ENCODE measurements at places on chromosomes 6 and 20.

GRCh38 chr6:129096651-129097290, 213.8 kb downstream of the LAMA2 start:
- DNase-seq = no peak

DNA sequence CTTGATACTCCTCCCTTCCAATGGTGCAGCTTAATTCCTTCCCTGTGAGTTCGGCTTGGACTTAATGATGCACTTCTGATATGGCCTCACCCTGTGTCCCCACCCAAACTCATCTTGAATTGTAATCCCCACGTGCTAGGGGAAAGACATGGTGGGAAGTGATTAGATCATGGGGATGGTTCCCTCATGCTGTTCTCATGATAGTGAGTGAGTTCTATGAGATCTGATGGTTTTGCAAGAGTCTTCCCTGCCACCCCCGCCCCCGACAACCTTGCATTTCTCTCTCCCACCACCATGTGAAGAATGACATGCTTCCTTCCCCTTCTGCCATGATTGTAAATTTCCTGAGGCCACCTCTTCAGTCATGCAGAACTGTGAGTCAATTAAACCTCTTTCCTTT, 50.3 kb upstream of the HLA-G start:
- DNase-seq = no peak

- no peak for DNase-seq
Observed at GRCh38 chr20:63452821-63453523, 19.5 kb downstream of the KCNQ2 start.

GRCh38 chr20:59824711-59825562, 108.5 kb downstream of the SYCP2 start:
- DNase-seq = no peak

DNA sequence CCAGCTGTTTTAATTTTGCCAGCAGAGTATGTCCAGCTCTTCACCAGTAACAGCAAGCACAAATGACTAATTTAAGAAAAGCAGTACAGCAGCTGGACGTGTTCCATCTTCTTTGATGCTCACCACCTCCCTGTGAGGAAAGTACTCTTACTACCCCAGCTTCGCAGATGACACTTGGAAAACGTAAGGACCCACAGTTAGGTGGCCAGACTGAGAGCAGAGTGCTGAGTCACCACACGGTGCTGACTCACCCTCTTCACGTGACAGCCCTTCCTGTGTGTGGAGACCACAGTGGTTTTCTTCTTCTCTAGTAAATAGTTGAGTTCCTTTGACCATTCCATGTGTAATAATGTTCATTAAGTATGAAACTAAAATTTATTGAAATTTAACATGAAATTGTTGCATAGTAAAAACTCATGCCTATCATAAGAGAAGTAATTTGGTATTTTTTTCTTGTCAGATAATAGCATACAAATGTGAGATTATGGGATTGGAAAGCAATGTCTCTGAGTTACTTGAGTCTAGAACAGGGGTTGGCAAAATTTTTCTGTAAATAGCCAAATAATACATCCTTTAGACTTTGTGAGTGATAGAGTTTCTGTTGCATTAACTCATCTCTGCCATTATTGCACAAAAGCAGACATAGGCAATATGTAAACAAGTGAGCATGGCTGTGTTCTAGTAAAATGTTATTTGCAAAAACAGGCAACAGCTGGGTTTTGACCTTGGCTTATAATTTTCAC, 76.6 kb downstream of the SLX4IP start:
- peak; percentile 45 for DNase-seq

DNA sequence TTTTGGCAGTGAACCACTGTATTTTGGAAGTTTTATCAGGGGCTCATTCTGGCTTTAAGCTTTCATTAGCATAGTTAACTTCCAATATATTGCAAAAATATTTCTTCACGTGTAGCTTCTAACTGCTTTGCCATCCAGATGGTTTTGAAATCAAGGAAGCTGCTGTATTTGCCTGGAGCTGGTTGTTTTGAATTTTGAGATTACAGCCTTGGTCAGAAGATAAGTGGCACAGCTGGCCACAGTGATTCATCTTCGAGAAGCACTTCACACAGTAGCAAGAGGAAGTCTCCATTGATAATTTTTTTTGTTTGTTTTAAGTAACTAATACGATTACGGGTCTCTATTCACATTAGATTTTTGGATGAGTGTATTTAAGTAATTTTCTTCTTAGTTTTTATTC, 3.8 kb downstream of the APCDD1L start:
- no peak for DNase-seq

DNA sequence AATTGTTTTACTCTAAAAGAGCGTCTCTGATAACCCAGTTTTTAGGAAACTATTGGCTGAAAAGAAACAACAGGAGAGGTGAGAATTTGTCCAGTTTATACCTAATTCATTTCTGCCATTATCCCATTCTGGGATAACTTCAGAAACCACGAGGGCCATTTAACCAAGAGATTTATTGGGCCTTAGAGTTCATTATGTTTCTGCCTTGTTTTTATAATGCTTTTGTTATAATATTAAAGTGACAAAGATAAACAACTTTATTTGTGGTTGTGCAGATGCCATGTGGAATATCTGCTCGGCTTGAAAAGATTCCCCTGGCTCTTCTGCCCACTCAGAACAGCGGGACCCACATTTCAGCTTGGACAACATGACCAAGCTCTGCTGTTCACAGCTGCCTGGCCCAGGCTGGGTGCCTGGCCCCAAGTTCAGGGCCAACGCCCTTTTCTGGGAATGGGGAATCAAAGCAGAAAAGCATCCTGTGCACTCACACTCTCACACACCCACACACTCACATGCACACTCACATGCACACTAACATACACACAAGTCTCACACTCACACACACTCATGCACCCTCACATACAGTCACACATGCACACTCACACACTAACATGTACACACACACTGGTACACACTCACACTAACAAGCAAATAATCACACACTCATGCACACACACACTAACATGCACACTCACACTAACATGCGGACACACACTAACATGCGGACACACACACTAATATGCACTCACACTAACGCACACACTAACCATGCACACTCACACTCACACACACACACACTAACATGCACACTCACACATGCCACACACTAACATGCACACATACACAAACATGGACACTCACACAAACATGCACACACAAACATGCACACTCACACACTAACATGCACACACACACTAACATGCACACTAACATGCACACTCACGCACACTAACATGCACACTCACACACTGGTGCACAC, 86.7 kb upstream of the NEDD9 start:
- DNase-seq = no peak

DNA sequence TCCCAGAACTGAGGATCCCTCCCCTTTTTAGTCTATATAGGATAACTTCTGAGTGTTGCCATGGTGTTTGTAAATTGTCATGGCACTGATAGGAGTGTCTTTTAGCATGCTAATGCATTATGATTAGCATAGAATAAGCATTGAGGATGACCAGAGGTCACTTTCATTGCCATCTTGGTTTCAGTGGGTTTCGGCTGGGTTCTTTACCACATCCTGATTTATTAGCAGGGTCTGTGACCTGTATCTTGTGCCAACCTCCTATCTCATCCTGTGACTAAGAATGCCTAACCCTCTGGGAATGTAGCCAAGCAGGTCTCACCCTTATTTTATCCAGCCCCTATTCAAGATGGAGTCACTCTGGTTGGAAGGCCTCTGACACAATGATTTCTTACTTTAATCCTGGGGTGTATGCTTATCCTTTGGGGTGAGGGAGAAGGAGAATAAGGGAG, 19.6 kb downstream of the WFDC2 start:
- DNase-seq = no peak

DNA sequence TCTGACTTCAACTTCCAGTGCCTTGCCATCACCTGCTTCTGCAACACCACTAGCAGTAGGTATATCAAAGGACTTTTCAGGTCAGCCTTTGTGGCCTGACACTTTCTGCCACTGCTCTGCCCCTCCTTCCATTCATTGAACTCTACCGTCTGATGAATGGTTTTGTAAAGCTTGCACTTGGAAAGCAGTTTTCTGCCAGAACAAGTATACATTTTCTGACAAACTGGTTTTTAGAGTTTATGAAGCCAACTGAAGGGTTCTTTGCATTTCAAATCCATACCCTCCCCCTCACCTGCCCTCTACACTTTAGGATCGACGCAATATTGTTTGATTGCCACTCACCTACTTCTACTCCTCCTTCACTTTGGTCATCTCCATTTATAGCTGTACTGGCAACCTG, 603.1 kb downstream of the HACE1 start:
- no peak for DNase-seq

All from stimulated activated CD4-positive, alpha-beta T cell treated with anti-CD3 and anti-CD28 coated beads, Interleukin-15, amount 100 ng/mL, for 48 hours (primary cell).